GM12865 (cell line): ENCODE measurements at places on chromosomes 4 and X.

- DNase-seq: no peak
Measured at GRCh38 chrX:132482632-132483031, 6.2 kb downstream of the MBNL3 start.

DNA sequence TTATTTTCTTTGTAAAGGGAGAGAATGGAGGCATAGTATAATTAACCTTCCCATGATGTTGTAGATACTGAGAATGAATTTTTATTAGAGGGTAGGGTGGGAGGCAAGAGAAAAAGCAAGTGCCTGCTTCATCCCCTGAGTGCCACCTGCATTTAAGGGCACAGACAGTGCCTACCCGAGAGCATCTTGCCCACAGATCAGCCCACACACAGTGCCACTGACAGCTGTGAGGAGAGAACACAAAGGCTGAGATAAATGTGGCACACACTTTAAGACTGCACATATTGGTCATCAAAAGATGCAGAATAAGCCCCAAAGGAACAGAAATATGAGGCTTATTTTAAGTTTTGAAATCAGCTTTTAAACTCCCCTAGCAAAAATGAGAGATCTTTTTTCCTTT lies 250.8 kb downstream of the SLC39A8 start:
- DNase-seq: no peak

- DNase-seq: no peak
Measured at GRCh38 chrX:1899841-1900240, 285.0 kb downstream of the ASMT start.

DNA sequence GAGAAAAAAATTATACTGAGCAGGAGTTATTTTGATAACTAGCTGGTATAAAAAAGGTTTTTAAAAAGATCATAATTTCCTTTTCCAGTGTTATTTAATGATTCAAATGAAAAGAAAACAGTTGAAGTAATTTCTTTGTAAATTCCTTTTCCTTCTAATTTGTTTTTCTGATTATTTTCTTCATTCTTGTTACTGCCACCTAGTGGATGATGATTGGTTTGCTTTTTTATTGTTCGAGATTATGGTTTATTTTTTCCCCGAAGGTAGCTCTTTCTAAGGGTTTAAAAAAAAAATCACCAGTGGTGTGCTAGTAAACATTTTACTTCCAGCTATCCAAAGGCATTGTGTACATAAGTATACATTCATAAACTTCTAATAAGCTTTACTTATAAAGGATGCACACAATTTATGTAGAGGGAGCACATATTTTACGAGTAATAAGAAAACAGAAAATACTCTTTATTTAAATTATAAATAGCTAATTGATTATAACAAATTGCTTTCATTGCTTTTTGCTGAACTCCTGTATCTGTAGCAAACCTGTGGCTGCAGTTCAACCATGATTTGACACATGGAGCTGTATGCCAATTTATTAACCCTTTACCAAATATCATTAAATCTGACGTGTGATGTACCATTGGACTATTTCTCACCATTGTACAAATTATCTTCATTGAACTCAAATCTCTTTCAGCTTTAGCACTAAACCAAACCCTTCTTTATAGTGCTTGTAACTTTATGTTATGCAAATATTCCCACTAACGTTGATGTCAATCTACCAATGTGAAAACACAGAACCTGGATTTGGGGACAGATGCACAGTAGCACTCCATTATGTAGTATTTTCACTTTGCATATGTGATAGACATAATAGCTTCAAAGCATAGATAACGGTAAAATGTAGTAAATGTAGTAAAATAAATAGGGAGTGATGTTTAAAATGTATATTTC lies 97.8 kb upstream of the ANK2 start:
- peak; percentile 4 for DNase-seq

DNA sequence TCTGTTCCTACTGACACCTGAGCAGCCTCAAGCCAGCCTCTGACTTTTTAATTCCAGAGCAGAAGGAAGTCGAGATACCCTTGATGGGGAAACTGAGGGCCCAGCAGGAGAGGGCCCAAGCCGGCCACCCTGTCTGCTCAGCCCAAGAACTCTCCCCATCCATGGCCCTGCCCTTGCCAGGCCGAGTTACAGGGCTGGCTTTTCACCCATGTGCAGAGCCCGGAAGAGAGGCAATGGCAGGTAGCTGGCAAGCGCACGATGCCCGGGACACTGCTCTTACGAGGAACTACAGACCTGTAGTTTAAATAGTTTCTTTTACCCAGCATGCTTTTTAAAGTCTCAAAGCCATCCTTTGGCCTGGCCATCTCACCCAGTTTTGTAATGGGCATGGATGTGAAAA lies 79.9 kb downstream of the MTMR1 start:
- no peak for DNase-seq

- DNase-seq: no peak
Measured at GRCh38 chr4:153529646-153530045, 63.5 kb downstream of the TMEM131L start.

- no peak for DNase-seq
Measured at GRCh38 chr4:151251603-151252304, 25.2 kb upstream of the PRSS48 start.

DNA sequence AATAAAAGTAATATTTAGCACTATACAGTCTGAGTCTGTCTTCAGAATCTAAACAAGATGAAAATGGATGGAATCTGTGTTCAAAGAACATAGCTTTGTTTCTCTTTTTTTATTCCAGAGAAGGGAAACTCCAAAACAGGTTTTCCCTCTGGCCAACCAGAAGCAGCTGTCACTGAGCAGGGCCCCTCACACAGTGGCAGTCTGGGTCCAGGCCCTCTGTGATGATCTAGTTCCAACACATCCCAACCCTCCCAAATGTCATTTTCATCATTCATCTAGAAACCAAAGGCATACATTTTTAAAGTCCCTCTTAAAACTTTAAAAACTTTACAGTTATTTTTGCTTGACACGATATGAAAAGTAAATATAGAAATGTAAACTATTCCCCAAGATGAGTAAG lies 70.1 kb downstream of the ATP8A1 start:
- no peak for DNase-seq

DNA sequence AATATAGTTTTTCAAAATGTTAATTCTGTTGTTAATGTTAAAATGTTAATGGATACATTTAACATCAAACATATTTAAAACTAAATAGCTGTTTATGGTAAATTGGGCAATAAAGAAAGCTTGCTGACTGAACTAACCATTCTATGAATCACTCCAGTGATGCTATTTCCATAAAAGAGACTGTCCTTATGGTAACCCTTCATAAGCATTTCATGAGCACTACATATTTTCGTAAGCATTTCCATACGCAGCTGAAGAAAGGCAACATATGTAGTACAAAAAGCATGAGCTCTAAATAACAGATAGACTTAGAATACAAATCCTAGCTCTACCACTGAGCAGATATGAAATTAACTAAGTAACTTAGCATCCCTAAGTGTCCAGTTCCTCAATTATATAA lies 188.9 kb downstream of the COL25A1 start:
- no peak for DNase-seq

- DNase-seq: peak; percentile 39
Measured at GRCh38 chrX:39170464-39170863, 369.2 kb downstream of the MID1IP1 start.

DNA sequence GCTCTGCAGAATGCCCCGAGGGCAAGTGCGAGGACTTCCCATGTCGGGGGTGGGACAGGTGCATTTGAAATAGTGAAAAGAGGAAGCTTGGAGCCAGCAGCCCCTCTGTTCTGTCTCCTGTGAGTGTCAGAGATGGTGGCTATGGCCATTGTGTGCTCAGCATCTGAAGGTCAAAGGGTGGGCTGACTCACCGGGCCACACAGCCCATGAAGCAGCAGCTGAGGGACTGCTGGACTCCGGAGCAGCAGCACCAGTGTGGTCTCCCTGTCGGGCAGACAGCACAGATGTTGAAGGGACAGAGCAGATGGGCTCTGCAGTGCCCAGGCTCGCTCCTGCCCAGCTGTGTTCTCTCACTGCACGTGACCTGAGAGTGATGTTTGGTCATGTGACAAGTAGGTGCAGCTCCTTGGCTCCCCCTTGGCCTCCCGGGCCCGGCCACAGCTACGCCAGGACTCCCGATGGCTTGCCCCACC lies 53.5 kb downstream of the TBC1D14 start:
- no peak for DNase-seq

DNA sequence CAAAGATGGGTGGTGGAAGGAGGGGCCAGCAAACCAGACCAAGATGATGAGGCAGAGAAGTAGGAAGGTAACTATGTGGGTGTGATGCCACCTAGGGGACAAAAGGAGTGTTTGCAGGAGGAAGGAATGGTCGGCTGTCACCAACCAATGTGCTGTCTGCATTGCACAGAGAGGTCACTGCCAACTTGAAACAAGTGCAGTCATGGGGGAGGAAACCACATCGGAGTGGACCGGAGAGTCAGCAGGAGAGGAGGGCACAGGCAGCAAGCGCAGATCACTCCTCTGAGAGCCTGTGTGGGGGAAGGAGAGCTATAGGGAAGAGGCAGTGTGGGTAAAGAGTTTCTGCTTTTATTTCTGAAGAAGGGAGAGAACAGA lies 38.5 kb upstream of the FGFBP2 start:
- peak; percentile 67 for DNase-seq

DNA sequence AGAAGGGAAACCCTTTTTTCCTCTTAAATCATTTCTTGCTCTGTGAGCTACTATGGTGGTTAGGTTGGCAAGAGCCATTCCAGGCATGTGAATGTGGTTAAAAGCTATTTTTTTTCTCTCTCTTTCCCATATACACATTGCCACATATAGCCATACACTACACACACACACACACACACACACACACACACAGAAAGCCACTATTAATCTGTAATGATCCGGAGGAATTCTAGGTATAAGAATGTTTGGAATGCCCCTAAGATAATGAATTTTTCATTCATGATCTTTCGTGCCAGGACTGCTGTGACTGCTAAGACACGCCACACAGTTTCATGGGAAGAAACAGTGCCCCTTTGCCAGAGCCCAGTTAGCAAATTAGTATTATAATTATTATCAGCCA lies 21.8 kb upstream of the TLL1 start:
- no peak for DNase-seq

GRCh38 chr4:61517144-61517543 lies 317.0 kb downstream of the ADGRL3 start:
- DNase-seq: no peak

GRCh38 chr4:7648544-7649395 lies 214.0 kb upstream of the PSAPL1 start:
- DNase-seq: no peak

- DNase-seq: no peak
Measured at GRCh38 chr4:189322426-189322825, 618.2 kb upstream of the FRG1 start.

GRCh38 chr4:55658657-55659056 lies 22.6 kb upstream of the NMU start:
- no peak for DNase-seq

- no peak for DNase-seq
Measured at GRCh38 chr4:21991050-21991449, 42.5 kb upstream of the KCNIP4 start.

DNA sequence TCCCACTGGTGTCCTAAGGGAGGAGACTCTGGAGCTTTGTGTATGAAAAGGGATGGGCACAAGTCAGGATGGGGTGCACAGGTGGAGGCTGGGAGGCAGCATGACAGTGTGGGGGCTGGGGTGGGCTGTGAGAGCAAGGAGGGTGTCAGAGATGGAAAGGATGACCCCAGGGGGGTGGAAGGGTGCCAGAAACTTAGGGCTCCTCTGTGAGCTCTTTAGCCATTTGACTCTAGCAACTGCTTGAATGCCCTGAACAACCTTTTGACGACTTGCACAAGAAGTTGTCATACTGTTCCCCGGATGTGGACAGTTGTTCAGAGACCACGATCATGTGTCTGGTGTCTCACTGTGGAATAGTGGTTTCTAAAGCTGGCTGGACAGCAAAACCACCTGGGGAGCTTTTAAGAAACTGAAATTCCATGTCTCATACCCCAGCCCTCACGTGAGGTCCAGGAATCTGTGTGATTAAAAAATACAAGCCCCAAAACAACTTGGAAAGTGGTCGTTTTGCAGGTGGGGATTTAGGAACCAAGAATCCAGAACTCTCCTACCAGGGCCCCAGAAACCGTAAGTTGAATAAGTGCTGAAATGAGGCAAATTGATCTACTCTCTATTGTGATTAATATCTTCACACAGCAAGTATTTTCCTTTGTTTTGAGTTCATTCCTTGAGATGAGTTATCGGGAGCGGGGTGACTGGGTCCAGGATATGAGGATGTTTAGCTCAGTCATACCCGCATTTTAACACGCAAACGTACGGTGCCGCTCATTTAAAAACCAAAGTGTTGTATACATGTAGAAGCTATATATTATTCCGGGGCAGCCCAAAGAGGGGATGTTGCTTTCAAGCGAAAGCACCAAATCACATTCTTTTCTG lies 3.4 kb downstream of the RHOH start:
- peak; percentile 97 for DNase-seq

DNA sequence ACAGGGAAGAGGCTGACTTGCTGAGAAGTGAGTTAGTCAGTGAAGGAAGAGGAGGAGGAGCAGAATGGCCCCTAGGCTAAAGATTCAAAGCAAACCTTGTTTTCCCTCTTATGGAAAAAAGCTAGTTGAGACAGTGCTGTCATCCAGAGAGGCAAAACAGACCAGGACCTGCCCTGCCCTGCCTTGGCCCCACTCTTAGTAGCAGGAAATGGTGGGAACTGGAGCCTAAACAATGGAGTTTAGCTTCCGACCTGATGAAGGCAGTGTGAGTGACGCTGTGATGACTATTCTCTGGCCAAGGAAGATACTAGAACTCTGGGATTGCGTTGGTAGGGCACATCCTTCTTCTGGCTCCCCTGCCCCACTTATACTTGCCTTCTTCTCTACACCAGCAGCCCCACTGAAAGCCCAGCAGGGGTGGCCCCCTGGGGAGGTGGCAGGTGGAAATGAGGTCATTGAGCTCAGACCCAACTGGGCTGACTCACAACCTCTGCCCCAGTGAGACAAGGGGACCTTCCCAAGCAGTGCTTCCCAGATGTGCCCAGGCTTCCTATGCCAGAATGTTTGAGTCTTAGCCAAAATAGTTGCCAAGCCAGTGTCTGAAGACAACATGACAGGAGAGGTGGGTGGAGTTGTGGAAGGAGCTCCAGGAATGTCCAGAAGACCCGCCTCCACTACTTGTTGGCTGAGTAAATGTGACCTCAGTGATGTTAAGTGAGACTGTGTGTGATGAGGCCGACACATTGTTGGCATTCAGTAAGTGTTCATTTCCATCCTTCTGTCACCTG lies 38.8 kb downstream of the MSN start:
- DNase-seq: peak; percentile 39

GRCh38 chrX:21645886-21646285 lies 12.2 kb downstream of the KLHL34 start:
- DNase-seq: no peak

DNA sequence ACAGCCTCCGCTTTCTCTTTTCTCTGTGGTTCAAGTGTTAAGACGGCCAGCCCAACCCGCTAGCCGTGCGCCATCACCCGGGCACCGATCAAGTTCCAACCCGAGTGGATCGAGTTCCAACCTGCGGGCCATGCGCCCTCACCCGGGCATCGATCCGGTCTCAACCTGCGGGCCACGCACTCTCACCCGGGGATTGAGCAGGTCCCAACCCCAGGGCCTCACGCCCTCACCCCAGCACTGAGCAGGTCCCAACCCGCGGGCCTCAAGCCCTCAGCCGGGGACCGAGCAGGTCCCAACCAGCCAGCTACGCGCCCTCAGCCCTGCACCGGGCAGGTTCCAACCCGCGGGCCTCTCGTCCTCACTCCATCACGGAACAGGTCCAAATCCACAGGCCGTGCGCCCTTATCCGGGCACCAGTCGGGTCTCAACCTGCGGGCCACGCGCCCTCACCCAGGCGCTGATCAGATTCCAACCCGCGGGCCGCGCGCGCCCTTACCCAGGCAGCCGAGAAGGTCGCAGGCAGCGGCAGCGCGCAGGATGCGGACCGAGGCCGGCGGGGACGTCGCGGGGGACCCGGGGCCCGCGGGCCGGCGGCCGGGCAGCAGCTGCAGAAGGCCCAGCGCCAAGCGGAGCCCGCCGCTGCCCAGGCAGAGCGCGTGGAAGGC lies 443 bp downstream of the GPR143 start:
- no peak for DNase-seq
